Stimulated activated effector memory CD8-positive, alpha-beta T cell treated with anti-CD3 and anti-CD28 coated beads, Interleukin-12 subunit alpha, Interleukin-12 subunit beta, amount 100 ng/mL, for 72 hours (primary cell): ENCODE measurements at places on chromosomes 2 and 18.

DNA sequence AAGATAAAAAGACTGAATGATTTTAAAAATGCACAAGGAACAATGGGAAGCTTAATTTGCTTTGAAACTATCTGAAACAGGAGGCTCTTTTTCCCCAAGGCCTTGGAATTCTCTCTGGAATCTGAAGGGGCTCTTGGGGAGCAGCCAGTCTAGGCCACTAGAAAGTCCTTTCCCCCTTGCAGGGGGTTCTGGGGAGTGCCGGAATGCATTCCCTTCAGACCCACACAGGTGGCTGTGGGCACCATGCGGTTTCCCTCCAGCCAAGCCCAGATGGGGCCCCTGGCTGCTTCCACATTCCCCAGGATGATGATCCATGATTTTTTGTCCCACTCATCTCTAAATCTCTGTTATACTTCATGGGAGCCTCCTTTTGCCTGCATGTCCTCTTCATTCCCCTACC lies 10.7 kb downstream of the GPR45 start:
- no peak for DNase-seq

DNA sequence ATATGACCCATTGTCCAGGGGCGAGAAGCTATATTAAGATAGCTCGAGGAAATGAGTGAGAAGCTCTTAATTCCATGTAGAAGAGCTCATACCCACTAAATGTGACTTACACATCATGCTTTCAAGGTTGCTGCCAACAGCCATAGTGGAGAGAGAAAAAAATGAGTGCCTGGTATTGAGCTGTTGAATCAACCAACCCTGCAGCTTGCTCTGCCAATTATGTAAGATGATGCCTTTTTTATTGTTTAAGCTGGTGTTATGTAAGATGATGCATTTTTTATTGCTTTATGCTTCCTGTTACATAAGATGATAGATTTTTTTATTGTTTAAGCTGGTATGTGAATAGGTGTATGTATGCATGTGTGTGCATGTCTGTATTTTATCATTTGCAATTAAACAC lies 228.2 kb downstream of the CCDC178 start:
- DNase-seq: no peak

- DNase-seq: no peak
These were observed 94.9 kb downstream of the ARL6IP6 start for GRCh38 chr2:152813351-152813750.

- no peak for DNase-seq
These were observed 133.7 kb downstream of the RHBDD1 start for GRCh38 chr2:226969417-226970080.

GRCh38 chr2:20430035-20430434 lies 16.8 kb upstream of the RHOB start:
- no peak for DNase-seq

DNA sequence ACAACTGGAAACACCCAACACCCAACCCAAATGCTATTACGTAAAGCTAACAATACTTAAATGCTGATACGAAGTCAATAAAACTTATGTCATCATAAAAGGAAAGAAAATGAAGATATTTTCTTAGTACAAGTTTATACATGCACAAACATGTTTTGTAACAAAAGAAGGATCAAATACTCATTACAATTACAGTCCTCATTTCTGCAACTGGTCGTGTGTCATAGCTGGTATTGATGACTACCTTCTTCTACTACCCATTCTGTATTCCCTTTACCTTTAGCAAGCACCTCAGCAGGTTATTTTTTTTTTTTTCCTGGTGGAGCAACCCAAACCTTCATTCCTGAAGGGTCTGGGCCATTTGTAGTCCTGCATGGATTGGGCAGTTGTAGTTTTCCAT lies 1298.5 kb downstream of the SUCLG1 start:
- no peak for DNase-seq

DNA sequence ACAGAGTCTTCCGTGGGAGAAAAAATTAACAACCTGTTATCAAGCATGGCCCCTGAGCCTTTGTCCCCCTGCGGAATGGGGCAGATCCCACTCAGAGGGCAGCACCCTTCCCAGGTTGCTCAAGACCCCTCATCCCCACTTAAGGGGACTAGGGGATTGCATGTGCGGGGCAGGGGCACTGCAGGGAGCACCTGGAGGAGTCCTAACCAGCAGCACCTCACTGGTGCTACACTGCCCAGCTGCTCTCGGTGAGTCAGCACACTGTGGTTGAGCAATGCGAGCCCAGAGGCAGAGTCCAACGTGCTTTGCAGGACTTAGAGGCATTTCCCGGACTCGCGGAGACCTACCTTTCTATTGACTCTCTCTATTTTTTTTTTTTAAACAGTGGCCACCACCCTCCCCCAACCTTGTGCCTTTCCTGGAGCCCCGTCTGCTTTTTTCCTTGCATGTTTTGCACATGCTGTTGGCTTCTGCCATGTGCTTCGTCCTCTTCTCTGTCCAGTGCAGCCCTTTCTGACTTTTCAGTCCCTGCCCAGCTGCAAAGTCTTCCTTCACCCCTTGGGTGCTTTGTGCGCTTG lies 74.0 kb downstream of the IL1R2 start:
- peak; percentile 50 for DNase-seq

GRCh38 chr2:46458763-46459500 lies 20.4 kb upstream of the TMEM247 start:
- no peak for DNase-seq

- no peak for DNase-seq
These were observed 285.8 kb downstream of the TMX3 start for GRCh38 chr18:68429111-68429510.

- DNase-seq: no peak
These were observed 307.3 kb upstream of the CNTNAP5 start for GRCh38 chr2:123717636-123718334.

- DNase-seq: no peak
These were observed 1500.6 kb upstream of the TMEFF2 start for GRCh38 chr2:193695367-193695766.

GRCh38 chr2:160141912-160142311 lies 58.2 kb downstream of the ITGB6 start:
- DNase-seq: no peak

DNA sequence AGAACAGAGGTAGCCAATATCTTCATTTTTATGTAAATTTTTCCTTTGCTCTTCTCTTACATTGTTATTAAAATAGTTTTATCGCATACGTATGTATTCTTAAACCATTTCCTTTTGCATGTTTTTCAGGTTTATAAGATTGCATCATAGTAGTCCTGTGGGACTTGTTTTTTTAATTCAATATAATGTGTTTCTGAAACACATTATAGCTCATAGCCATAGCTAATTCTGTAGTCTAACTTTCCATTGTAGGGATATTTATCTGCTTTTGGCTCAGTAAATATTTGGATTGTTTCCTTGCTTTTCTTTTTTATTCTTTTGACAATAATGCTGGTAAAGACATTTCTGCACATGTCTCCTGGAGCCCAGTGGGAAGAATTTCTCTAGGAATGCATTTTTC lies 484.3 kb downstream of the PTPRM start:
- DNase-seq: no peak

- no peak for DNase-seq
These were observed 64.8 kb downstream of the PDCL3 start for GRCh38 chr2:100627330-100628300.

- DNase-seq: peak; percentile 72
These were observed 59.6 kb downstream of the LONRF2 start for GRCh38 chr2:100262555-100263320.

- DNase-seq: no peak
These were observed 84.0 kb downstream of the LYPD6B start for GRCh38 chr2:149122516-149122915.

DNA sequence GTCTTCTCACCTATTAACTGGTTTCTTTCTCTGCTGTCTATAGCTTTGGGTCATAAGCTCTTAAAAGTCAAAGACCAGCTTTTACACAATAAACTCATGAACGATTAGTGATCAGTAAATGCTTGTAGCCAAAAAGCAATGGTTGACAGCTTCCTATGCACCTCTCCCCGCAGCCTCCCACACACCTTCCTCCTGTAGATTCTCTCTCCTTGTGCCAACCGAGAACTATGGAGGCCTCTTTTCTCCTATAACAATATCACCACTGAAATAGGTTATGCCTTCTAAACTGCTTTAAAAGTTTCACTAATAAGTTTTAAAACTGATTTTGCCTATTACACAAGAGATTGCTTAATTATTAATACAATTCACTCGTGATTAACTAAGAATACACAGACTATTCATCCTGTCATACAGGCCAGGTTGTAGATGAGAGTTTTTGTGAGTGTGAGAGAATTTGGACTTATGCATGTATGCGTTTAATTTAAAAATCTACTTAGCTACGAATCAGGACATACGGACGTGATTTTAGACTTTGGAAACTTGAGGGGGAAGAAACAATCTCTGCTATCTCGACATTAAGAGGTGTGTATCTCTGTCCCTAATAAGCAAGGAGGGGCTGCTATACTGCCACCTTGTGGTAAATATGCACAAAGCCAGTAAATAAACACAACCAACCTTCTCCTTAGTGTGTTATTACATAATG lies 229.1 kb upstream of the RBBP8 start:
- no peak for DNase-seq

GRCh38 chr2:46430413-46430812 lies 49.0 kb upstream of the TMEM247 start:
- no peak for DNase-seq

DNA sequence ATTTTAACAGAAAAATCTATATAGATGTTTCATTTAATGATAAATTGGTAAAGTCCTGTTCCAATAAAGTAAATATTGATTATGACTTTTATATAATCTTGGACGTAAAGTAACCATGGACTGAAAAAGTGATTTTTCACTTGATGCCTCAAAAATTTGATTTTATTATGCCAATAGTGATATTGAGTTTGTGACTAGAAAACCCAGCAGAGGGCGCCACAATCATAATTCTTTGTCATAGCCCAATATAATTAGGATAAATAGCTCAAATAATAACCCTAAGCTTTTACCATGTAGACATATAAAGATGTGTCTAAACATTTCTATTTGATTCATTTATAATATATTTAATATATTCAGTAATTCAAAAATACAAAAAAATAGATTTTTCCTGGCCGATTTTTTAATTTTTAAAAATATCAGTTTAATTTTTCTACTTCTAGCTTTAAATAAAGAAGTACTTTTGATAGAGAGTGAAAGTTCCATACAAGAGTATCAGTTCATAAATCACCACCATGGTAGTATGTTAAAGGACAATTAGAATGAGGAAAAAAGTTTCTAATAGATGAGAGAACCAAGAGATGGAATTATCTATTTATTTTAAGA lies 30.7 kb downstream of the CAMKMT start:
- no peak for DNase-seq

GRCh38 chr2:180778291-180778690 lies 202.1 kb upstream of the UBE2E3 start:
- no peak for DNase-seq

DNA sequence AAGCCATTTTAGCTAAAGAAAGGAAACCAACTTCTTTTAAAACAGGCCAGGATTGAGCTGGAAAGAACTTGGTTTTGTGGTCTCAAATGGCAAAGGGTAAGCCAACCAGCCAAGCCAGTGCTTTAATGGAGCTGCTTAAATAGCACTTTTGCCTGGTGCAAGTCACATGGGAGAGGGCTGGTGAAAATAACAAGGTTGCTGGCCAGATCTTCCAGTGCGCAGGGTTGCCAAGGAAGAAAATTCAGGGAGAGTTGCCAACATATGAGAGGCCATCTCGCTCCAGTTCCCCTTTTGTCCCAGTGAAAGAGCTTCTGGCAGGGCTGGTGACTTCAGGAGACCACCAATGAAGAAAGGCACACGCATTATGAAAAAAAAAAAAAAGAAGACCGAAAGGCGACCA lies 57.3 kb downstream of the IRS1 start:
- DNase-seq: no peak

DNA sequence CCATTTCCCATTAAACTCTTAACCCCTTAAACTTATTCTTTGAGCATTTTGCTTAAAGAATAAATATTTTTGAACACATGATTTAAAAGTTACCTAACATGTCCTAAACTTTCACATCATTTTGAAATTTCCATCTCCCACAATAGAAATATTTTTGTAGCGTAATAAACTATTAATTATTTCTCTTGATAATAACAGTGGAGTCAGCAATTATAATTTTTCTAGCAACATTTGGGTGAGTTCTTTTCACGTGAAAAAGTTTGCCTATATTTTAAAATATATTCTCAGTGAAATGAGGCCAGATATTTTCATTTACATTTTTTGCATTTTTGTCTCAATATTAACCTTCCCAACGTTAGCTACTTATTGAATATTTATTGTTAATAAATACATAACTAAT lies 320.4 kb upstream of the CRIM1 start:
- no peak for DNase-seq

- peak; percentile 18 for DNase-seq
These were observed 476 bp downstream of the STRN start for GRCh38 chr2:36965751-36966369.

GRCh38 chr2:174776223-174776622 lies 12.0 kb upstream of the CHRNA1 start:
- DNase-seq: no peak

DNA sequence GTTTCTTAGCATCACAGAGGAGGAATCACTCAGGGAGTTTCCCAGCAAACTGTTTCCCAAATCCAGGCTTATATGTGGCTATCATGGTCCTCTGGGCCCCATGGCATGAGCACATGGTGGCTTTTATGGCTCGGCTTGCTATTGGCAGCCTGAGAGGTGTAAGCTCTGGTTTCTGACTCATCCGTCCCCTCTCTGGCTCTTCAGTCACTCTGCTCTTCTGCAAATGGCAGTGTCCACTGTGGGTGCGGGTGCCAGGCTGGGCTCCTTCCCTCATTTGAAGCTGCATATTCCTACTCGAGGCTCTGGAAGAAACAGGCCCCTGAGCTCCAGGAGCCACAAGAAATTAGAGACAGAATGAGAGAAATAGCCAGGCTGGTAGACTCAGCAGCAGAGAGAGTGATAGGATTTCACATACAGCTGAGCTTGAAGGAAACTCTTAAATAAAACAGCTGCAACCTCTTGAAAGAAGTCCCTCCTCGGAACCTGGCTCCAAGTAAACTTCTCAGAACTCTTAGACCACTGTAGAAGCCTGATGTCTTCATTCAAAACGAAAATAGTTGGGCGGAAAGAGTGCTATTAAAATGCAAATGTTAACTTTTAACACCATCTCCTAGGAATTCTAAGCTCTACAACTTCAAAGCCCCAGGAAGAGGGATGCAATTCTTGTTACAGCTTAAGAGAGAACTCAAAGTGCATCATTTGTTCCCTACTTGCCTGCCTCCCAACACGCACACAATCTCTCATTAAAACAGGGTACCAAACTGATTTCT lies 212.6 kb upstream of the SP5 start:
- no peak for DNase-seq
